ENCODE measurements at places on chromosomes 4 and X.

- DNase-seq = no peak
Observed at GRCh38 chrX:129945131-129945530, 37.3 kb upstream of the BCORL1 start.

GRCh38 chr4:88029556-88029955 lies 22.1 kb downstream of the PKD2 start:
- DNase-seq = no peak

DNA sequence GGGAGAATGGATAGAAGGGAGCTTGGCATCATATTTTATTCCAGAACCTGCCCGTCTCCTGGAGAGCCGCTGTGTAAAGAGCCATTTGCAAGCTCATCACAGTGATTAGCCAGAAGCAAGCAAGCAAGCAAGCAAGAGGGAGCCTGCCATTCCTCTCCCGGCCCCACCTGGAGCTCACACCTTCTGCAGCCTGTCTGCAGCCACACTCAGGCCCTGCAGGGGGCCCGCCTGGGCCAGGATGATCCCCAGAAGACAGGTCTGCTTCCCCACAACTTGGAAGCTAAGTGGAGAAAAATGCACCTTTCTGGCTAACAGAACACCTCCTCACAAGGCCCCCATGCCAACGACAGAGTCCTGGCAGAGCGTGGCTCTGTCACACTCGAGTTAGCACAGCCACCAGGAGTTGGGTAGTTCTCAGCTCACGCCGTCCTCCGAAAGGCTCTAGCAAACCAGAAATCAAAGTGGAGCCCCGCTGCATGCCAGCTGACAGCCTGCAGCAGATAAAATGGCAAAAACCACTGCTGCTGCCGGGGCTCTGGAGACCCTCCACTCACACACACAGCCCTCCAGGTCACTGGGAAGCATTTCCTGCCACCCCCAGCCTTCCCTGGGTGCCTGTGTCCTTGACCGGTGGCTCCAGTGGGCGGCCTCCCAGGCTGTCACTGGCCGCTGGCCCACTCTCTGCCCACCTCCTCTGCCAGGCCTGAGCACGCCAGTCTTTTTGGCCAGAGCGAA lies 54.9 kb downstream of the DCTD start:
- DNase-seq = no peak

GRCh38 chrX:131264665-131265064 lies 24.4 kb downstream of the IGSF1 start:
- no peak for DNase-seq

GRCh38 chr4:1627417-1628313 lies 56.4 kb downstream of the FAM53A start:
- DNase-seq = no peak

Data from pons (tissue), 1 donor.